NCI-H1105 (cell line): ENCODE measurements at places on chromosomes 5 and 9.
A peak's percentile ranks its signal among the peaks of the same experiment; 100 is the strongest.

DNA sequence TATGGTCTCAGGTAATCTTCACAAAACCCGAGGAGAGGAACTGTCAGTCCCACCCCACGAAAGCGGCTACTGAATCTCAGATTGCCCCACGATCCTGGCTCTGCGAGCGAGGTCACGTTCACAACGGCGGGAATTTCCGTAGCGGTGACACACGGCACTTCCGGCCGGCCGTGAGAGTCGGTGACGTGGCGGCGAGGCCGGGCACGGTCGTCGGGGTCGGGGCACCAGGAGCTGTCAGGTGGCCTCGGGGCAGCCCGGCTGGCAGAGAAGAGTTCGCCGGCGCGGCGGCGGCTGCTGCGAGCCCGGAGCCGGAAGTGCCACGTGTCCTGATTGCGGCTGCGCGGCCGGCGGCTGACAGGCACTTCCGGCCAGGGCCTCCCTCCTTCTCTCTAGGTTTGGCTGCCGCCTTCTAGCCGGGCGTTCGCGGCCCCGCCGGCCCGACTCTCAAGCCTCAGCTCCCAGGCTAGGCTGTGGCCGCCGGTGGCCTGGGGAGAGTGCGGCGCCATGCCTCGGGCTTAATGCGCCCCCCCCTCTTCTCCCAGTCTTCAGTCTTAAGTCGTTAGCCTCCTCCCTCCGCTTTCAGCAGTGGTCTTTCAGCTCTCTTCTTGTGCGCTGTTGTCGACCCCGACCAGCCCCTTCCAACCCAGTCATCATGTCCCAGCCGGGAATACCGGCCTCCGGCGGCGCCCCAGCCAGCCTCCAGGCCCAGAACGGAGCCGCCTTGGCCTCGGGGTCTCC, at the start of gene SEC24A:
SEC24A (plus strand) TSS at position 361 of the 738 bp plus-strand sequence; CDS start at position 653, 292 bp downstream.
- DNase-seq, result peak; percentile 56

DNA sequence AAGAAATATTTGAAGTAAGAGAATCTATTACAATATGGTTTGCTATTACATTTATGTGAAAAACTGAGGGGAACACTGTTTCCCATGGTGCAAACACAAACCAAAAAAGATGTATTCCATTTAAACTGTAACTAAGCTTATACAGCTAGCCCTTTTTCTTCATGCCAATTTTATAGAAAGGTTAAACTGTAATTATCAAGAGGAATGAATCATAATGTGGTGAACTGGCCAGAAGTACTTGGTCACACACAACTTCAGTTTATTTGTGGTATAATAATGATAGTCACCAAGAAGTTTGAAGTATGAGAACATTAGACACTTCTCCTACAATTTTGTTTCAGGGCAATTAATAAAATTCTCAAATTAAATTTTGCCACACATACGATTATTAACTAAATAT, 177.9 kb downstream of the XRCC4 start:
- DNase-seq, result no peak

GRCh38 chr5:169157064-169157463, 143.9 kb downstream of the SLIT3 start:
- DNase-seq, result no peak

DNA sequence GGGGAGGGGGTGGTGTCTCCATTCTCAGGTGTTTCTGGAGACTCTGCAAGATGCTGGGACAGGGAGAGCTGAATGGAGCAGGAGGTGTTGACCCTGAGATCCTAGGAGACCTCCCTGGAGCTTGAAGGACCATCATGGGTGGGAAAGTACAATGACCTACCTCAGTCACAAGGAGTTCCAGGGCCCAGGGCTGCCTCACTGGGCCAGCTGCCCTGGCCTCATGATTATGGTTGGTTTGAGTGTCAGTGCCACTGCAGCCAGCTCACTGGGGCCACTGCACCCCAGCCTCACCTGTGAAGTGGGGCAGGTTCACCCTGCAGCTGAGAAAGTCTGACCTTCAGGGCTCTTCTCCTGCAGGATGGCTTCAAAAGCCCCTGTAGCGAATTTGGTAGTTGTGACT, 372.5 kb downstream of the IRX2 start:
- DNase-seq, result no peak

- DNase-seq, result no peak
Observed at GRCh38 chr5:180113660-180114303, 42.2 kb upstream of the RNF130 start.

DNA sequence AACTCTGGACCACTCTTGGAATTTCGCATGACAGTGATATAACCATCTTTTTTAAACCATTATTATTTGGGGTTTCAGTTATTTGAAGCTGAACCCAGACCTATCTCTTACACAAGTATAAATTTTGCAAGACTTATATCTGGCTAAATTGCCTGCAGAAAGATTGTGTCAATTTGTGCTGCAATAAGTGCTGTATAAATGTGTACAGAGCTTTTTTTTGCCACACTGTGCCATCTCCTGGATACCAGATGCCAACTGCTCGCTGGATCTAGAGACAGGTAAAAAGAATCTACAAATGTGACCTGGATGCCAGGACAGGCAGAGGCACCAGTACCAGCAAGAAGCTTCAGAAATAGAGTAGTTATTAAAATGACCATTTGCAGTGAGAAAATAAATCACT, 25.9 kb upstream of the TTC39B start:
- no peak for DNase-seq

- no peak for DNase-seq
Observed at GRCh38 chr9:112037281-112038016, 137.6 kb downstream of the SUSD1 start.

- no peak for DNase-seq
Observed at GRCh38 chr5:156956321-156956720, 6.7 kb downstream of the TIMD4 start.

GRCh38 chr9:85185486-85186217, 516.1 kb downstream of the NTRK2 start:
- DNase-seq, result no peak

DNA sequence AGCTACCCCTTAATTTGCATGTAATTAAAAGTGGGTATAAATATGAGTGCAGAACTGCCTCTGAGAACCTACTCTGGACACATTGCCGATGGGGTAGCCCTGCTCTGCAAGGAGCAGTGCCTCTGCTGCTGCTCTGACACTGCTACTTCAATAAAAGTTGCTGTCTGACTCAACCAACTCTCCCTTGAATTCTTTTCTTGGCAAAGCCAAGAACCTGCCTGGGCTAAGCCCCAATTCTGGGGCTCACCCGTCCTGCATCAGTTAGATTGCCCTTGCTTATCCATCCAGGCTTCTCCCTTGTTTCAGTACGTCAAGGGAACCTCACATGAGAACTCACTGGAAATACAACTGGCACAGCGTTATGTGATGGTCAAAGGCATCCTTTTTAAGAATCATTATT, 44.1 kb downstream of the FBXL7 start:
- no peak for DNase-seq

- DNase-seq, result no peak
Observed at GRCh38 chr5:79136618-79137017, 25.0 kb downstream of the BHMT start.

- no peak for DNase-seq
Observed at GRCh38 chr9:128077847-128078503, 9.9 kb downstream of the SLC25A25 start.

DNA sequence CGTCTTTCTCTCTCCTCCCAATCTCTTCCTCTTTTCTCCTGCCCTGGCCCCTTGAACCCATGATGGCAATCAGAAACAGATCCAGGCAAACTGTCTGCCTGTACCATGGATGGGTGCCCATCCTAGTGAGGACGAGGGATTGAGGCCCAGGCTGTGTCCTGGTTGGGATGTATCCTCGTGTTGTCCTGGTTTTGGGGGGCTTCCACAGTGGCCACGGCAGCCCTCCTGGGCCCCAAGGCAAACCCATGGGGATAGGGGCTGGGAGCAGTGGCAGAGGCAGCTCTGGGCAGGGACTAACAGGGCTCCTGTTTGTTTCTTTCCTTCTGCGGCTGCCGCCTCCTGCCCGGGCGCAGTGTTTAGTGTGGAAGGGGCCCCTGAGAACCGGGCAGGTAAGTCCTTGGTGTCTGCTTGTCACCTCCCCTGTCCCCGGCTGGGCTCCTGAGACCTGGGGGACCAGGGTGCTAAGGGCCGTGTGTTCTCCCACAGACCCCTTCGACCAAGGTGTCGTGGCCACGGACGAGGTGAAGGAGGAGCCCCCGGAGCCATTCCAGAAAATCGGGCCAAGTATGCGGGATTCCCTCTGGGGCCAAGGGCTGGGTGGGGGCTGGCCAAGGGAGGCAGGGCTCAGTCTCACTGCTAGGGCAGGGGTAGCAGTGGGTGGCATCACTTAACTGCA, 70.0 kb downstream of the AMBP start:
- no peak for DNase-seq

GRCh38 chr5:159571501-159572244, 241.4 kb upstream of the IL12B start:
- DNase-seq, result no peak

GRCh38 chr9:90878562-90878961, 76.9 kb downstream of the SYK start:
- no peak for DNase-seq
